ENCODE measurements at places on chromosomes 7 and 10.

DNA sequence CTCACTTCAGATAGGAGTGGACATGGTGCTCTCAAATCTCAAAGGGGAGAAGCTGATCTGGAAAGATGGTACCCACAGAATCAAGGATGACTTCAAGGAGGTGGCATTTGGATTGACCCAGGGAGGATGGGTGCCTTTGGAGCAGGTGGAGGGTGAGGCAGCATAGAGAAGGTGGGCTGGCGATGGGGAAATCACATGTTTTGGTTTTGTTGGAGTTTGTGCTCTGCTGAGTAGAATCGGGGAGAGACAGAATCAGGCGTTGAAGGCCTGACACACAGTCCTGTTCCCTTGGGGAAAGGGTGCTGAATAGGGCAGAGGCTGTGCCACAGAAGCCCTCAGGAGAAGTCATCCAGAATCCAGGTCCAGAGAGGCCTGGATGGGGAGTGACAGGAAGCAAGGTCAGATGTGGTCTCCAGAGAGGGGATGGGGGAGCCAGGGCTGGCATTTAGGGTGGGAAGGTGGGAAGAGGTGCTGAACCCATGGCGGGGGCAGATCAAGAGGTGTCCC, 291.1 kb downstream of the GLRX3 start:
- DNase-seq: no peak

- no peak for DNase-seq
Measured at GRCh38 chr7:112571852-112572607, 91.2 kb downstream of the LSMEM1 start.

DNA sequence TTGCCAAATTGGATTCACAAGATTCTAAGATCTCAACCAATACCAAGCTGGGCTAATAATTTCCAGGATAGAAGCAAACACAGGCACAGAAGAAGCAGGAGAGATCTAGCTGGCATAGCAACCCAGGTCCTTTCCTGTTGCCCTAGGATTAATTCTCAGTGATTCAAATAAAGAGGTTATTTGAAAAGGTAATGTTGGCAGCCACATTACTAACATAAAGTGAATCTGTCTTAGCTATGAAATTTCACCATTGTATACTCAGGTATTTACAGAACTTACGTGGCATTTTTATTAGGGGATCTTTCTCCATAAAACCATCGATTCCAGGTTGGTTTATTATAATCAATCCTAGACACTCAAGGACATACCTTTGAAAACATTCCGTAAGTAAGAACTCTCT, 379.3 kb upstream of the POM121L12 start:
- no peak for DNase-seq

DNA sequence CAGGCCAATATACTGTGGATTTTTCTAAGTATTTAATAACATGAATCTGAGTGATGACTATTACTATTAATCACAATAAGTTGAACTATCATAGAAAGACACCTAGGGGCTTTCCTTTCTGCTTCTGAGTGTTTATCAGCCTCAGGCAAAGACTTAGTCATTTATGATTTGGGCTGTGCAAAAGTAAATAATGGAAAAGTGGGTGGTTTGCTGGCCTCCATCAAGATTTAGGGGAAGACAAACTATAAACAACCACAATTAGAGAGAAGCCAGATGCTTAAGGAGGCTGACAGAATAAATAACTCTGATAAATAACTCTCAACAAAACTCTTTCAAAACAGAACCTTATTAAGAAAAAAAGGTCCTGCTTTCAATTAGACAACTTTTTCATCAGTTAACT, 64.7 kb downstream of the MACC1 start:
- DNase-seq: no peak

- DNase-seq: no peak
Measured at GRCh38 chr10:30589441-30589840, 40.1 kb downstream of the LYZL2 start.

DNA sequence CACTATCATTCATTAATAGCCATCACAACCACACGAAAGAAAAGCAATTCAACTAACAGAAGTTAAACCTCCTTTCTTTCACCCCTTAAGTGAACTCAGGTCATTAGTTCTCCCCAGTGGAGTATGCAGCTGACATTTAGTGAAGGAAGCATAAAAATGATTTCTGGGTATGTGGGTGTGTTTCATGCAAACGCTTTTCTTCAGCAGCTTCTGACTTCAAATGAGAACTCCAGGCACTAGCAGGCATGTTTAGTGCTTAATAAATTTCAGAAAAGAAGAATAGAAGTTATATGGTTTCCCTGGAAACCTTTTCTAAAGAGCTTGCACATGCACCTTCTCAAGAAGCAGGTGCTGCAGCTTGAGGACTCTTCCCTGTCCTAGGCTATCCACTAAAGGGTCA, 62.5 kb downstream of the PIK3CG start:
- DNase-seq: no peak

- DNase-seq: no peak
Measured at GRCh38 chr10:9305018-9305655, 1250.6 kb downstream of the GATA3 start.

- DNase-seq: no peak
Measured at GRCh38 chr7:129341816-129342806, 92.1 kb upstream of the STRIP2 start.

- no peak for DNase-seq
Measured at GRCh38 chr10:47146572-47146971, 153.4 kb upstream of the GDF10 start.

GRCh38 chr10:3612183-3613001, 172.6 kb downstream of the KLF6 start:
- no peak for DNase-seq

- no peak for DNase-seq
Measured at GRCh38 chr10:128456271-128456670, 330.0 kb upstream of the MKI67 start.

- DNase-seq: no peak
Measured at GRCh38 chr10:28020993-28021982, 22.4 kb upstream of the ODAD2 start.

DNA sequence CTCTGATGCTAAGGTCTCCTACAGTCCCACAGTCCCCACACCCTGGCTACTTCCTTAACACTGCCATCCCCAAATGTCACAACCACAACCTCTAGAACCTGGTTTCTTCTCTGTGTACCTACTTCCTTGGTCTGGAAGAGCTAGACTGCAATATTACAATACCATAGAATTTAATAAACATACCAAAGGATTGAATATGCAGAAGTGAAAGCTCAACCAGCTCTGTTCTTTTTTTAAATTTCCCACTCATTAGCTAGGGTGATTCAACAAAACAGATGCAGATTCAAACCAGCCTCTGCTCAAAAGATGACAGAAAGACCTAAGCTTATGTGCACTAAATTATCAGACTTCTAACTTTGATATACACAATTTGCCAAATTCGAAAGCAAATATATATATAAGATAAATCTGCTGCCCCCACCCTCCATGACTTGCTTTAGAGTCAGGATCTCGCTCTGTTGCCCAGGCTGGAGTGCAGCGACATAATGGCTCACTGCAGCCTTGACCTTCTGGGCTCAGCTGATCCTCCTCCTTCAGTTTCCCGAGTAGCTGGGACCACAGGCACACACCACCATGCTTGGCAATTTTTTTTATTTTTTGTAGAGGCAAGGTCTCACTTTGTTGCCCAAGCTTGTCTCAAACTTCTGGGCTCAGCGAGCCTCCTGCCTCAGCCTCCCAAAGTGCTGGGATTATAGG, 212.6 kb downstream of the CHCHD3 start:
- DNase-seq: no peak

DNA sequence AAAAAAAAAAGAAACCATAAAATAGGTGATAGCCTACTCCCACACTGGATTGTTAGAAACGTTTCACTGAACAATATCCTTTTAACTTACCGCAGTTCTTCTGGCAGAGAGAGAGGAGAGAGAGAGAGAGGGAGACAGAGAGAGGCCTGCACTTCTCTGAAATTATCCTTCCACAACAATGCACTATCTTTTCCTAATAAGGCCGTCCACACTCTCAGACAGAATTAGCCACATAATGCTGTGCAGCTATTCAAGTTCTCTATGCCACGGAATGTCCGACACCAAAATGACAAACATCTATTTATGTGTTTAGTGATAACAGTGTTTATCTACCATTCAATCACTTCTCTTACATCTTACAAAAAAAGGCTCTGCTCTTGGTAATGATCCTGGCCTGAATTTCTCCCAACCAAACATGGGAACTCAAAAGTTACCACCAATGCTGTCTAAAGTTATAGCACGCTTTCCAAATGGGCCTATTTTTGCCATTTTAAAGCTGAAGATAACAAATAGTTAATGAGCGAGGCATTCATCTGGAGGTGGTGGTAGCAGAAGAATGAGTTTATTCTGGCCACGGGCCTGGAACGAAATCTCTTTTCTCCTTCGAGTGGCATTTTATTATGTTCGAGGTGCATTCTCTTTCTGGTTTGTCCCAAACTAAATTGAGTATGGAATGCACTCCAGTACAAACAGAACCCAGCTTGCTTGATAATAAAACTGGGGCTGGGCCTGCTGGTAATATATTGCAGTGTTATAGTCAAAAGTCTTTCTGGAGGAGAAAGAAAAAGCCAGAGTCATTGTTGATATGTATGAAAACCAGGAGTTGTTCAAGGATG, 160.2 kb upstream of the SVIL start:
- no peak for DNase-seq

DNA sequence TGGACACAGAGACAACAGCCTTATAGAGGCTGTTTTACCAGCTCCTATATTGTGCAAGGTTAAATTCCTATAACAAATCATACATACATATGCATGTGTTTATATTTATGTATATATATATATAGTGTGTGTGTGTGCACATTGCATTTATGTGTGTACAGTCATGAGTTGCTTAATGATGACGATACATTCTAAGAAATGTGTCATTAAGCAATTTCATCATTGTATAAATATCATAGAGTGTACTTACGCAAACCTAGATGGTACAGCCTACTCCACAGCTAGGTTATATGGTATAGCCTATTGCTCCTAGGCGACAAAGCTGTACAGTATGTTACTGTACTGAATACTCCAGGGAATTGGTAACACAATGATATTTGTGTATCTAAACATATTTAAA, 30.1 kb upstream of the TNKS2 start:
- DNase-seq: no peak

DNA sequence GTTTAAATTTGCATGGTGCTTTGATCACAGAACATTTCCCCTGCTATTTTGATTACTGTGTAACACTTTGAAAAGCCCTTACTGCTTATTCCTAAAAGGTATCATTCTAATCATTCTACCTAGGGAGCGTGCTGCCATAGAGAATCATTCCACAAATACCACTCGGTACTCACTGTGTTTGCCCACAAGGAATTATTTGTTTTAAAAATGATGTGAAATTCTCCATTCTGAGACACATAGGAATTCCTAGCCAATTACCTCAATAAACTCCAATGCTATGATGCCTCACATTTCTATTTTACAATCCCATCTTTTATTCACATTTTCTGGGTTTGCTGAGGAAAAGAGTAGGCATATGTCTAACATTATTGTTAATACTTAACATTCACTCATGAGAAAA, 16.2 kb upstream of the TES start:
- no peak for DNase-seq

Data from GDM1 (cell line).